NCI-H460 (cell line): ENCODE measurements at places on chromosomes 5 and 9.

- DNase-seq: no peak
Measured at GRCh38 chr9:69746859-69747560, 12.8 kb downstream of the PTAR1 start.

GRCh38 chr9:38144421-38144820, 75.4 kb upstream of the SHB start:
- no peak for DNase-seq

DNA sequence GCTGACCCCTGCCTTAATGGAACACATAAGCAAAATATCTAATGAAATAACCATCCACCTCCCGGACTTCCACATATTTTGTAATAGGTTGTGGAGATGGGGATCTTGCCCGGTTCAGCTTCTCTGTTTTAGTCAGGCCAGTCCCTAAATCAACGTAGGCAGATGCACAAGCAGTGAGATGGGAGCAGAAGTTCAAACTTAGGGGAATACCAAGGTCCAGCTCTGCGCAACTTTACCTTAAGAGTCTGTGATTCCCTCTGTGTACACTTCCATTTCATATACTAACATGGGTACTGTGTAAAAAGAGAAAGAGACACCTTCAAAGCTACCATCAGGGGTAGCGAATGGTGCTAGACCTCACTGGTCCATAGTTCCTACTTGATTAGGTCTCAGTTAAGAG, 110.9 kb downstream of the NTRK2 start:
- DNase-seq: no peak

DNA sequence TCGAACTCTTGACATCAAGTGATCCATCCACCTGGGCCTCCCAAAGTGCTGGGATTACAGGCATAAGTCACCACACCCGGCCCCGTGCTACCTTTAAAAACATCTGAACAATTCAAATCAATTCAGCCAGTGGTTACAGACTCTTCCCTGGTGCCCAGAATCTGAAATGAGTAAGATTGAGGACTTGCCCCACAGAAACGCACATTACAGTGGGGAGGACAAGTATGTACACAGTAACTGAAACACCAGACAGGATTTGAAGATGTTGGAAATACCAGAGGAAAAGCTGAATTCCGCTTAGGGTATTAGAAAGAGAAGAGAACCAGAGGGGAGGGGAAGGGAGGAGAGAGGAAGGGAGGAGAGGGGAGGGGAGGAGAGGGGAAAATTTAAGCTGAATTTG, 17.8 kb downstream of the NIM1K start:
- DNase-seq: no peak

DNA sequence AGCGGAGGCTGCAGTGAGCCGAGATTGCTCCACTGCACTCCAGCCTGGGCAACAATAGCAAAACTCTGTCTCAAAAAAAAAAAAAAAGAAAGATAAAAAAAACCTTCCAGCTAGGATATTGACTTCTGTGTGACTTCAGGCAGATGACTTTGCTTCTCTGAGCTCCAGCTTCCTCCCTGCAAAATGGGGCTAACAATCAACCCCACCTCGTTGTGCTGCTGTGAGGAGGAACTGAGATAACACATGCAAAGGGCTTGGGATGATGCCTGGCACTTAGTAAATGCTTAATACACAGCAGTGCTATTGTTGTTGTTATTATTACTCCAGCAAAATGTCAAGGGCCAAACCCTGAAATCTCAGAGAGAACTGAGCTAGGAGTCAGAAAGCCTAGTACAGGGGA, 3.5 kb upstream of the CDX1 start:
- DNase-seq: no peak

DNA sequence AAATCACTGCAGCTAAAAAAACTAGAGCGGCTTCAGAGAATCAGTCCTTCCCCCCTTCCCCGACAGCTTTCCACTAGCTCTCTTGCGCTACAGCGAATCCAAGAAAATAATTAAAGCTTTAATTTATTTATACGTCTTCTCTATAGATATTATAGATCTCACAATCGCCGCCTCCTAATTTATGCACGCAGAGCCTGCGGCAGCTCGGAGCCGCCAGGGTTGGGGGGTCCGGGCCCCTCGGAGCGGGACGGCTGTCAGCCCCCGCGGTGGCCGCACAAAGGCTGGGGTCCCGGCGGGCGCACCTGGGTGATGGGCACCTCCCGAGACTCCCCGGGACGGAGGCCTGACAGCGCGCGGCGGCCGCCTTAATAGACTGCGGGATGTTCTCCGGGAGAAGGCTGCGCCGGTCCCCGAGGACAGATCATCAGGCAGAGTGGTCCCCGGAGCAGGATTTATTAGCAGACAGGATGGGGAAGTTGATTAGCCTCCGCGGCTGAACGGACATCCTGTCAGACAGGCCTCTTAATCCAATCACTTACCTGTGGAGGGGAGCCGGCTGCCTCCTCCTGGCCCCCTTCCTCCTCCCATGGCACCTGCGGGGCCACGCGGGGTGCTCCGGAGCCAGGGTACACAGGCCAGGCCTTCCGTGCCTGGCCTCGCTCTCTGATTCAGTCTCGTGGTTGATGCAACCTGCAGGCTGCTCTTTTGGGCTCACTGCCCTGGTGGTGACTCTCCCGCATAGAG, 166.8 kb downstream of the MELK start:
- DNase-seq: no peak

DNA sequence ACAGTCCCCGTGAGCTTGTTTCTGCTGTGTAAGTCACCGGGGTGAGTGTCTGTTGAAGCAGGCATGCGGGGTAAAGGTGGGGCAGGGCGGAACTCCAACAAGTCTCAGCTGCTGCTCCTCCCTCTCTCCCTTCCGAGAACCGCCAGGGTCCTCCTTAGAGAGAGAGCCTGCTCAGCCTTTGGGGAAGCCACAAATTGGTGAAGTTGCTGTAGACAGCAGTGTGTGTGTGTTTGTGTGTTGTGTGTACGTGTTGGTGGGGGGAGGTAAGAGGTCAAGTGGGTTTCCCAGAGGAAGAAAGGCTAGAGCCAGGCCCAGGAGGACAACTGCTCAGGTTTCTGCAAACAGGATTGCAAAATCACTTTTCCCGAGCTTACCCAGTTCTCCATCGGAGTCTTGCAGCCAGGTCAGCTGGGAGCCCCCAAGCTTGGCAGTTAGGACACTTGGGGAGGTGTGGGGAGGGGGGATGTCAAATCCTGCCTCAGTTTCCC, 38.9 kb upstream of the DAB2IP start:
- no peak for DNase-seq

DNA sequence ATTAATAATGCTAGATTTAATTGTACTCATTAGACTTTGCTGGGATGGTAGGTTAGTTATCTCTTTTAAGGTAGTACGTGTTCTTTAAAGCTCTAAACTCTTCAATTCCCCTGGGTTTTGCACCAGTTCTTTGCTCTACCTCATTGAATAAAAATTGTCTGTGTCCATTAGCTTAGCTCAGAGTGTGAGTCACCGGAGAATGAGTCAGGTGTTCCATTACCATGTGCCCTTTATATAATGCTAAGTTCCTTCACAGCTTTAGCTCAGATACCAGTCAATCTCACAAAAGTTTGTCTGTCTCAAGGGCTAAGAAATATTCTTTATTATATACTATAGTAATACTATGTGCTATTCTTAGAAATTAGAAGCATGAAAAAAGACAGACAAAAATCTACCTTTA, 339.4 kb downstream of the PRELID2 start:
- DNase-seq: peak; percentile 69

- no peak for DNase-seq
Measured at GRCh38 chr5:44294516-44294915, 94.7 kb downstream of the FGF10 start.

- DNase-seq: no peak
Measured at GRCh38 chr5:120640778-120641177, 176.7 kb downstream of the PRR16 start.

DNA sequence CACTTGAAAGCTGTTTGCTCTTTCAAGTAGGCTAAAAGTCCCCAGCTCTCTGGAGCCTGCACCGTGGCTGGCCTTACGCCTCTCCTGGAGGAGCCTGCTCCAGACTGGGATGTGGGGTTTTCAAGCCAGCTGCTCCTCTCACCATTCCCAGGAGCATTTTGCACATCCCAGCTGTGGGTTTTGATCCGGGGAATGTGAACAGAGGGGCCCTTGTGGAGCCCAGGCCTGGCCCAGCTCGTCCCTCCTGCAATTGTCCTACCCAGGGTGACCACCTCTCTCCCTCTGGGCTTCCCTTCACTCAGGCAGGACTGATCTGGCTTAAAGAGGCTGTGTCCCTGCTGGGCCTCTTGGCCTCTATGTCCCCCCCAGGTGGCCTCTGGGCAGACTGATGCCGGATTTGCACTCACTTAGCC, 32.5 kb upstream of the TIFAB start:
- DNase-seq: no peak

GRCh38 chr9:101791938-101792337, 53.5 kb upstream of the GRIN3A start:
- DNase-seq: peak; percentile 46

DNA sequence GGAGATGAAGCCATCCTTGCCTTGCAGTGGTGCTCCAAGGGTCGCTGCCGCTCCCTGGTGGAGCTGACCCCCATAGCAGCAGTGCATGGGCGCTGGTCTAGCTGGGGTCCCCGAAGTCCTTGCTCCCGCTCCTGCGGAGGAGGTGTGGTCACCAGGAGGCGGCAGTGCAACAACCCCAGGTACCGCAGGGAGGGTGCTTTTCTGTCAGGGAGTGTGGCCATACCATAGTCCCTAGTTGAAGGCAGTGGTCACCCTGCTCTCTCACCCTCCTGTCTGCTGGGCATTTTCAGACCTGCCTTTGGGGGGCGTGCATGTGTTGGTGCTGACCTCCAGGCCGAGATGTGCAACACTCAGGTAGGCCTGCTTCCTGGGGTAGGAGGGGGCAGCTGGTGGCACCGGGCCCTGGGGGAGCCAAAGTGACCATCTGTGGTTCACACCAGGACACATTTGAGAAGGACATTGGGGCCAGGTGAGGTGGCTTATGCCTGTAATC, 11.2 kb downstream of the ADAMTS13 start:
- DNase-seq: no peak

GRCh38 chr9:4502444-4502843, 12.2 kb downstream of the SLC1A1 start:
- no peak for DNase-seq

DNA sequence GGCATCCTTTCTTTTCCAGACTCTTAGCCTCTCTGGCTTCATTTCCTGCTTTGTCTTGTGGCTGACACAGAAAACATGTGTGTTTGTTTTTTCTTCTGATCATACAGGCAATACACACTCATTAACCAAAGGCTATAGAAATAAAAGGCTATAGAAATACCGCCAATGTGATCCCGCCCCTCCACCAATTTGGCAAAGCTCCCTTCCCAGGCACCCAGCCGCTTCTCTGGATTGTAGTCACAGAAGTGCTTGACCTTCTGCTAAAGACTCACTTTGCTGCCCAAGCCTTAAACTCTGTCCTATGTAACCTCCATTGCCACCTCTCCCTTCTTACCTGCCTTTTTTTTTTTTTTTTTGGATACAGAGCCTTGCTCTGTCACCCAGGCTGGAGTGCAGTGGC, 5.3 kb downstream of the TXNDC15 start:
- no peak for DNase-seq

GRCh38 chr9:109401169-109401989, 80.5 kb upstream of the EPB41L4B start:
- DNase-seq: peak; percentile 56

DNA sequence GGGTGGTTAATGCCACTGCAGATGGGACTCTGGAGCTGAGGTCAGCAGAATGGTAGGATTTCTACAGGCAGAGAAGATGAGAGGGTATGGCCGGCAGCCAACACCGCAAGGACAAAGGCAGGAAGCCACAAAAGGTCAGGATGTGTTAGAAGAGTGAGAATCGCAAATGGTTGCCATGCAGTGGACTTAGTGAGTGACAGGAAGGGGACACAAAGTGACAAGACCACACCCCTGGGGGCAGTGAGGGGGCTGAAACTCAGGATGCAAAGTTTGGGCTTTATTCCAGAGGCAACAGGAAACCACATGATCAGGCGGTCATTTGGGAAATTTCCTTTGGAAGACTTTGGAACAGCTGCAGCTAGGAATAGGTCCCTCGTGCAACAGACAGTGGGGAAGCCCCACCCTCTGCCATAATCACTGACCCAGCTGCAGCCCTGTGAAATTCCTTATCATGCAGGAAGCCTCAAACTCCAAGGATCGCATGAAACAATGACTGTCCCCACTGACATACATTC, 14.2 kb upstream of the CCDC180 start:
- DNase-seq: peak; percentile 8

GRCh38 chr5:149712439-149713147, 17.5 kb upstream of the PPARGC1B start:
- DNase-seq: no peak

- DNase-seq: no peak
Measured at GRCh38 chr5:67181648-67182221, 14.9 kb downstream of the CD180 start.

DNA sequence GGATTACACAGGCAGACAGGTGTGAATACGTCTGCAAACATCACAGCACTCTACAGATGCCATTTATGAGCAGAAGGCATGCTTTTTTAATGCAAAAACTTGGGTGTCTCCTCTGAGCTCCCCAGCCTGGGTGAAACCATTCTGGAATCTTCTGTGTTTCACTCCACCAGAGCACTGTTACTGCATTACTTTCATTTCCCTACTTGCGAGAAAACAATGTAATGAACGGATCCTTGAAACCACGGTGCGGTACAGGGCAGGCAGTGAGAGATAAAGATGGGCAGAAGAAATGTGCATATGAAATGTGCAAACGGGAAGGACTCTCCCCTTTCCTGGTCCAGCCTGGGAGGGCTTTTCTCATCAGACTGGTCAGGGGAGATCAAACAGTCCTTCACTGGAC, 584.3 kb upstream of the KLF4 start:
- DNase-seq: no peak

GRCh38 chr5:58411372-58411771, 48.5 kb downstream of the PLK2 start:
- no peak for DNase-seq

DNA sequence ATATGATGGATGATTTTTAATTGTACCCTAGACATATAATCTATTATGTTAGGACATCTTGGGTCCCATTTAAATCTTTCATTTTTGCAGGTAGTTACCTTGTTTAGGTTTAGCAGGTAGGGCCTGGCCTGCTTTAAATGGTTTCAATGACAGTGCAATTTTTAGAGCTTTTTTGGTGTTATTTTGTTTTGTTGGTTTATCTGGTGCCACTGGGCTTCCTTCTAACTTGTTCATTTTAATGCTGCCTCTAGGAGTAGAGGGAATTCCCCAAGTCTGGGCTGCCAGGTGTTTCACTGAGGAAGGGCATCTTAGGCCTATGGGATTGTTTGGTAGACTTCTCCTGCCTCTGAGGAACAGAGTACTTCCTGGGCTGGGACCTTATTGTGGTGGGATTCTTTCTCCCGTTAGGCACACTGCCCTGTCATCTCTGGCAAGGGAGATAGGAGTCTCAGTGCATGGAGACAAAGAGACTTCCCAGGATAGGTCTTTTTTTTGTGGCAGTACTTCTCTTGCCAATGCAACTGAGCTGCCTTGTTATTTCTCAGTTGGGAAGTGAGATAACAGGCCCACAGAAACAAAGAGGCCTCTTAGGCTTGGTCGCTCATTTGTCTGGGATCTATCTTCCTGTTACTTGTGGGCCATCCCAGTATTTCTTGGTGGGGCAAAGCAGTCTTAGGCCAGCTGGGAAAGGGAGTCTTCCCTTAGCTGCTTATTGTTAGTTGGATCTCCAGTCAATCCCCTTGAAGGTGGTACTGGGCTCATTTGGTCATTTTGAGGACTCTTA, 282.9 kb downstream of the FER start:
- DNase-seq: no peak
